ENCODE measurements at places on chromosomes 5 and 9.

- no peak for DNase-seq
Measured at GRCh38 chr5:71864730-71865601, 145.9 kb downstream of the CARTPT start.

DNA sequence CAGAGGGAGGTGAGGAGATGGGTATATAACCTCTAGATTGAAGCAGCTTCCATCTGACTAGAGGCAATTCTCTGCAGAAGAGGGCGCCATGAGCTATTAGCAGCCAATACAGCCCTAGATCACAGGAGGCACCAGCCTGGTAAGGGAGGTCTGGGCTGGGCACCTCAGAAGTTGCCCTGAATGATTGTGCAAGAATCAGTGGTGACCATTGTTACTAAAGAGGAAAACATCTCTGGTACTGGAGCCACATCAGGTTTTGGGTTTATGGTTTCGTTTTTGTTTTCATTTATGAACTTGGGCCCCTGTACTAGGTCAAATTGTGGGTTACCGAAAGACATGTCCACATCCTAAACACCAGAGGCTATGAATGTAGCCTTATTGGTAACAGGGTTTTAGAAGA is 342.0 kb downstream of the MLLT3 start:
- DNase-seq, result no peak

DNA sequence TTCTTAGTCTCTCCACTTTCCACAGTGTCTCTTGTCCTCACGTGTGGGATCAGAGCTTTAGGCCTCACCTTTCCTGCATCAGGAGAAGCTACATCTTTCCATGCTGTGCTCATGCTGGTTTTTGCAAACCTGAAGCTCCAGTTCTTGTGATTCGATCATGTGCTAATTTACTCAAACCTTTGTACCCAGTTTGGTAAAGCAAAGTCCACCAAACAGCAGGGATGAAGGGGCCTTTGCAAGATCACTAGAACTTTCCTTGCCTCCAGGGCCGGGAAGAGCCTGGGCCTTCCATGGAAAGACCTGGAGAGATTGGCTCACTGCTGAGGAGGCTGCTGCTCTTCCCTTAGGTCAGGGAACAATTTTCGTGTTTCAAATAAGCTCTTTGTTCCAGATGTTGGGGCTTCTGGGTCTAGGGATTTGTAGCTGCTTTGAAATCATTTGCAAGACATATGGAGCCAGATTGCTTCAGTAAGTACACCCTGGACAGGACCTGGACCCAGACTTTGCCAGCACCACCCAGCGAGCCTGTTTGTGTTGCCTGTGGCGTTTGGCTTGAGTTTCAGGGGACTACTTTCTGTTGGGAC is 18.7 kb upstream of the SPATA31E1 start:
- DNase-seq, result no peak

DNA sequence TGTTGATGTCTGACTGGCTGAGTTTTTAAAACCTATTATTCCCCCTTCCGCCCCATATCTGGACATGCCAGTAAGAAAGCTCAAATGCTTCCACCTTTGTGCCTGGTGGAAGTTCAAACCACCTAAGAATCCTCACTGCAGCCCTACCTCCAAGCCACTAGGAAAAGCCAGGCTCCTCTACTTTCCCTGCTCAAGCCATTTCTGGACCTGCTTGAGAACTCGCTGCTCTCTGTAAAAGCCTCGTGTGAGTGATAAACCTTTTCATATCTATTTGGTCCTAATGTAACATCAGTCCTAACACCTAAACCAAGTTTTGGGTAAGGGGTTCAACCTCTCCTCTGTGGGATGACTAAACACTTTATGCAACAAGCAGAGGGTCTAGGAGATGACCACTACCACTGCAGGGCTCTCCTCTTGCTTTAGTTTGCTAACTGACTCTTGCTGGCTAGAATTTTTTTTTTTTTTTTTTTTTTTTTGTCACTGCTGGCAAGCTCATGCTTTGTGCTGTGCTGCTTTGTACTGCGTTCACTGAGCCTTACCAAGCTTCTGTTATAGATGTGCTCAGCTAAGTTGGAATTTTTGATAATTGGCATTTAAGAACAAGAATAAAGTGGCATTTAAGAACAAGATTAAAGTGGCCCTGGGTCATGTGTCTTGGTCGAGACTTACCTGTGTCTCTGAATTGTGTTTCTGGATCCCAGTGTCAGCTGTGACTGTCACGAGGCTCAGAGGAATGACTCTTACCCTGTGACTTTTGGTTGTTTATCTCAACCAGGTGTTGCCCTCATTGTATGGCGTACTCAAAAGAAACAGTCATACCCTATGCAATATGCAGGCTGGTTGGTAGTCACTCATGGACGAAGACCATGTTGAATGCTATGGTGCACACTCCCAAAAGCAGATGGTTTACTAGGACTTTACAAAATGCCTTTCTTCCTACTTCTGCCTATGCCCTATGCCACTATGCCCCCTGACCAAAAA is 19.5 kb downstream of the TRIM32 start:
- DNase-seq, result no peak

DNA sequence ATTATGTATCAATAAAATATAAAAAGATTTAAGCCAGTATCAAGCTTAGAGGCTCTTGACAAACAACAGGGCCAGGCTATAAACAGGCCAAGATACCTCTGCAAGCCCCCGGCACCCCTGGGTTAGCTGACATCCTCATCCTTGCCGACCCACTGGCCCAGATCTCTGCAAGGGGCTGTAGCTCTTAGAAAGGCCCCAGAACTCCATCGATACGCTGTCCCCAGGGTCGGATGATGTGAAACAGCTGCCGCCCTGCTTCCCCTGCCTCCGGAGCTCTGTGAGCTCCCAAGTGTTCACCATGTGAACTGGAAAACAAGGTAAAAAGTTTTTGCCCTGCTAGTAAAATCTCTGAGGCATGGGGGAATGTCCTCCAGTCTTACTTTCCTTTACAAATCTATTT is 20.1 kb downstream of the SH3PXD2B start:
- DNase-seq, result no peak

DNA sequence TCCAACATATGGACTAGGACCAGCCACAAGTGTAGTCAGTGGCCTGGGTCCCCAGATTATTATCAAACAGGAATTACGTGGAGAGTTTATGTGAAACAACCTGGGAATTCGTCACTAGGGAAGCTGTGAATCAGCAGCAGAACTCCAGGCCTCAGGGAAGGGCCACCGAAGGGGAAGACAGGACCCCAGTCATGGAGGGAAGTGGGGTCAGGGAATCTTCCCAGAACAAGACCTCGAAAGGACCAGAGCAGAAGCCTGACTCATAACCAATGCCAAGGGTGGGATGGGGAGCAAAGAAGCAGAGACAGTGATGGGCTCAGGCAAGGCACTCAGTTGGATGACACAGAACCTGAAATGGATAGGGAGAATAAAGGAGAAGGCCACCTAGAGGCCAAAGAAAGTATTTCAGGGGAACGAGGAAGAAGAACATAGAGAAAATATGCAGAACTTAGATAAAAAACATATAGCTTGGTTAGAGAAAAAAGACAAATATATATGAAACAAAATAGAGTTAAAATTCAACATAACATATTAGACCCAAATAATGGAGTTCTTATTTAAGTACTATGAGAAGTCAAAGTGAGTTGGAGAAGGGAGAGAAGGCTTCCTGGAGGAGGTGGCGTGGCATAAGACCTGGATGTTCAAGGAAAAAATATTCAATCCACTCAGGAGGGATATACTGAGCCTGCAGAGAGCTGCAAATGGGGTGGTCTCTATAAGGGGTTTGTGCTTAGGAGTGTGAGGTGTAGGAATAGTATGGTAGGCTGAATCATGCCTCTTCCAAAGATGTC is 66.7 kb upstream of the CAST start:
- DNase-seq, result no peak

DNA sequence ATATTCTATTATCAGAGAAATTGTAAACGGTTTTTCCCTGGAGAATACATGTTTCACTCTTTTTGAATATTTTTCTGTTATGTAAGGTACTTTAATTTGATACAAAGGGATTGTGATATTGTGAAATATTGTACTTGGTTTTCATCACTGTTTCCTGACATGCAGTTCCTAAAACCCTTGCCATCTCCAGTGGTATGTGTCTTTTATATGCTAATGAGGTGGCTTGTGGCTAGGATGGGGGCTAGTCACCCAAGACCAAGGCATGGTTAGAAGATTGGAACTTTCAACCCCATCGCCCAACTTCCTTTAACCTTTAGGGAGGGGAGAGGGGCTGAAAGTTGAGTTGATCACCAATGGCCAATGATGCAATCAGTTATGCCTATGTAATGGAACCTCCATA is 160.6 kb downstream of the TAF11L14 start:
- DNase-seq, result no peak

- DNase-seq, result no peak
Measured at GRCh38 chr5:112757468-112758208, 20.0 kb downstream of the APC start.

DNA sequence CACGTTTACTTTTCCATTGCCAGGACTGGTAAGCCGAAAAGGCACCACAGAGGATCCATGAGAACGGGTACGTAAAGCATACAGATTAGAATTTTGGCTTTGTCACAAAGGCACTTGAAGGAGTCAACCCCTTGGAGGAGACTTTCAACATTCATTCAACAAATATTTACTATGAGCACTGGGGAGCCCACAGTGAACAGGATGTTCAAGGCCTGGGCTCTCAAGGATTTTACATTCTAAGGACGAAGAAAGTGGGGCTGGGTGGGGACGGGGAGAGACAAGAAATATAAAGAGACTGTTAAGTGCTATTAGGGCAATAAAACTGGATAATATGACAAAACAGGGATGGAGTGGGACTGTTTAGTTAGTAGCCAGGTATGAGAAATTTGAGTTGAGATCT is 66.0 kb downstream of the KLF4 start:
- DNase-seq, result no peak

GRCh38 chr5:178436326-178436940 is 153.8 kb downstream of the COL23A1 start:
- no peak for DNase-seq

DNA sequence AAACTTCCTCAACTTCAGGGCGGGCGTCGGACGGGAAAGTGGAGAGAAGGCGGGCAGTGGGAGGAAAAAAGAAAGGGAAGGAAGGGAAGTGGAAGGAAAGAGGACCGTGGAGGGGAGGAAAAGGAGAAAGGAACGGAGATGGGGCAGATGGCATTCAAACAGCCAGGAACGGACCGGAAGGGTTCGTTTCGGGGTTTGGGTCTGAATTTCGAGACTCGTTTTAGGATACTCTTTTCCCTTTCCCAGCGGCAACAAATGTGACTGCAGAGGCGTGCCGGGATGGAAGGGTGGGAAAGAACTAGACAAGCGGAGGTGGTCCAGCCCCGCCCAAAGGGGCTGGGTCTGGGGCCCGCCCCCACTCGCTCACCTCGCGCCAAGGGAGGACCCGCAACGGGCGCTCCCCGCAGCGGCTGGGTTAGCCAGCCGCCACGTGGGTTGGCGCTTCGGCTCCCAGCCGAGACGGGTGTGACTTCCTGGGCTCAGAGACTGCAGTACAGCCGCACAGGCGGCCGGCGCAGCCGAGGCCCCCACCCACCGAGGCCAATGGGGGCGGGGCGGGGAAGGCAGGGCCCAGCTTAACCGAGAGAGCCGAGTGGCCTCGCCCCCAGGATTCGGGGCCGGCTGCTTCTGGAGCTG is 2.7 kb downstream of the VCAN start:
- DNase-seq, result peak; percentile 49

DNA sequence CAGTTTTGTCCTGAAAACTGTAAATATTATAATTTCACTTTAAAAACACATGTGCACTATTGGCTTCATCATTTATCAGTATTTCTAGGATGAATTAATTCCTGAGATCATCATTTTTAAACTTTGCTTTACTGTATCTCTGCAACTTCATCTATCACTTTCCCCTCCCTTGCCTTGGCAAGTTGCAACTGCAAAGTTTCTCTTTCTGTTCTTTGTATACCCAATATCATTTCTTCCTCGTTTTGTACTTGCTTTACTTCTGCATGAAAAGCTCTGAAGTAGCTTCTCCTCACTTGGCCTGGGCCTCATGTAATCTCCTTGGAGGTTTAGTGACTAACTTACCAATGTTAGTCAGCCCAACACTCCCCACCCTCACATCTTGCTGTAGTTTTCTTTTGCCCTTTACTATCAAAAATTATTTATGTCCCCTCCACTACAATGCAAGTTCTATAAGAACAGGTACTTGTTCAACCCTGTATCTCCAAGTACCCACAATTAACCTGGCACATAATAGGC is 12.8 kb downstream of the C5orf63 start:
- DNase-seq, result no peak

- no peak for DNase-seq
Measured at GRCh38 chr9:8686516-8686915, 886.9 kb upstream of the DMAC1 start.

DNA sequence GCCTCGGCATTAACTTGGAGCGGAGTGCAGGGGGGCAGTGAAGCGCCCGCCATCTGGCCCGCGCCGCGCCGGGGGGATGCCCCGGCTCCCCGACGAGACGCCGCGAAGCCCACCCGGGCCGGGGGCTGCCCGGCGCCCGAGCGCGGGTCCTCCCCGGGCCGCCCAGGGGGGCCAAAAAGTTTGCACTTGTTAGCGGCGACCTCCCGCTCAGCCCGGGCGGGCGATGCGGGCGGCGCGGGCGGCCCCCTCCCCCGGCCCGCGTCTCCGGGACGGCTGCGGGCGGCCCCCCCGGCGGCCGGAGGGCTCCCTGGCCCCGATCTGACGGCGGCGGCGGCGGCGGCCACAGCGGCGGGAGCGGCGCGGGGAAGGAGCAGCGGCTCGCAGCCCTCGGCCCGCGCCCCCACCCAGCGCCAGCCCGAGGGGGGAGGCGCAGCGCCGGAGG is at the start of gene NTNG2:
TSS of gene NTNG2 (plus strand) at position 316 of the 442 bp plus-strand sequence. CDS start 4,774 bp downstream, outside the sequence.
- DNase-seq, result no peak

DNA sequence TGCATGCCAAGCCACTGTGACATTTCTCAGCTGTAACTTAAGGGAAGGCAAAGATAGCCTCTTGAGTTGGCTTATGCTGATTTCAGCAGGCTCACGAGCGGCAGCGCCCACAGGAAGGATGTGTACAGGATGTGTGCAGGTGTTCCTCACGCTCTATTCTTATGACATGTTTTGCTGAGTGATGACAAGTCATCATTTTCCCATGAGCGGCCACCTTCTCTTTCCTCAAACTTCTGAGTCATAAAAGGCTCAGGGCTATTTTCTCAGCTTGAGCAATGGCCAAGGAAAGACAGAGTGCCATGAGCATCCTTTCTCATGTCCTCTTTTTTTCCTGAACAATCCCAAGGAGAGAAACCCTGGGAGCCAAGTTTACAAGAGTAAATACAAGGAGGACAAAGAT is 365.9 kb downstream of the PLK2 start:
- DNase-seq, result no peak

- DNase-seq, result no peak
Measured at GRCh38 chr9:92480291-92480771, 2.0 kb downstream of the ASPN start.

GRCh38 chr9:113580954-113581311 is 117.4 kb downstream of the RGS3 start:
- DNase-seq, result no peak

- DNase-seq, result no peak
Measured at GRCh38 chr5:147046281-147046680, 167.7 kb upstream of the PPP2R2B start.

GRCh38 chr9:120683150-120683549 is 31.1 kb downstream of the MEGF9 start:
- DNase-seq, result no peak

- no peak for DNase-seq
Measured at GRCh38 chr5:160269017-160269416, 39.7 kb downstream of the FABP6 start.
